ENCODE measurements at places on chromosomes 5 and 9.

DNA sequence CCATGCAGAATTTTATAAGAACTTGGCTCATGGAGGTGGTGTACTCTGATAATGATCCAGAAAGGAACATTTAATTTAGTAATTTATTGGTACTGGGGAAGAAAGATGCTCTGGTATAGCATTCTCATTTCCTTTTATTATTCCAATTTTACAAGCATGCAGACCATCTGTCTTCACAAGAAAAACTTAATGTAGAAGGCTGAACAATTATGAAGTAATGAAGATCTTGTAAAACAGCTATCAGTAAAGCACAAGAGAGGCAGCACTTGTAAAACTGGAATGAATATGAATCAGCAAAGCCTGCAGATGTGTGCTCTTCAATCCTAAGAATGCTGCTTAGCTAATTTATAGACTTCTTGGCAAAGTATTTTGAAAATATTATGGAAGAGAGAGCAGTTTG is 300.0 kb downstream of the YTHDC2 start:
- DNase-seq, result no peak

DNA sequence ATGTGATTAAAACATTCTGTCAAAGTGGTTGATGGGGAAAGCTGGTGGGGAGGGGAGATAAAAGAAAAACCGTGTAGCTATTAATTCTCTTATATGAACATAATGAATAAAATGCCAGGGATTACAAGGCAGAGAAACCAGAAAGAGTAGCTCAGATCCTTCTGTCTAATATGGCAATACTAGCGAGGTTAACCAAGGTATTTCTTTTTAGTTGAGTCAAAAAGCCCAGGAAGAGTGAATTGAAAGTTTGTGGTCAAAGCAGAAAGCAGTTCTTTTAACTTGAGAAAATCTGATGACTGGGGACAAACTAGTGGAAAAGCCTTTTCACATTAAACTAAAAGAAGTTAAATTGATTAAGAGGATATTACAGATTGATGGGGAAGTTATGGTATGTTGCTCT is 76.0 kb downstream of the ERBIN start:
- no peak for DNase-seq

DNA sequence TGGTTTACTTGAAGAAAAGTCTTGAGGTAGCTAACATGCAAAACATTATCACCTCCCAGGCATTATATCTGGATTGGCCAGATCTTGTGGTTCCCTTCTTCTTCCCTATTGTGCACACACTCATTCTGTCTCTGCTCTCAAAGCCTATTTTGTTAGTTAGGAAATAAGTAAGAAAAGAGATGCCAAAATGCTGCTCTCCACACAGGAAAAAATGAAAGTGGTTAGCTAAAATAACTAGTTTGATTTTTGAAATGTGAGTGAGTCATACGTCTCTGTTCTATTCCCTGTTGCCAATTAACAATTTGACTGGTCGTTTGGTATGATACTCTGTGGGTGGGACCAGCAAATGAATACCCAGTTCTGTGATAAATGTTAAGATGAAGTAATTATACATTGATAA is 28.1 kb downstream of the LMNB1 start:
- peak; percentile 41 for DNase-seq

- no peak for DNase-seq
Observed at GRCh38 chr9:137236238-137236935, 4.7 kb upstream of the TUBB4B start.

DNA sequence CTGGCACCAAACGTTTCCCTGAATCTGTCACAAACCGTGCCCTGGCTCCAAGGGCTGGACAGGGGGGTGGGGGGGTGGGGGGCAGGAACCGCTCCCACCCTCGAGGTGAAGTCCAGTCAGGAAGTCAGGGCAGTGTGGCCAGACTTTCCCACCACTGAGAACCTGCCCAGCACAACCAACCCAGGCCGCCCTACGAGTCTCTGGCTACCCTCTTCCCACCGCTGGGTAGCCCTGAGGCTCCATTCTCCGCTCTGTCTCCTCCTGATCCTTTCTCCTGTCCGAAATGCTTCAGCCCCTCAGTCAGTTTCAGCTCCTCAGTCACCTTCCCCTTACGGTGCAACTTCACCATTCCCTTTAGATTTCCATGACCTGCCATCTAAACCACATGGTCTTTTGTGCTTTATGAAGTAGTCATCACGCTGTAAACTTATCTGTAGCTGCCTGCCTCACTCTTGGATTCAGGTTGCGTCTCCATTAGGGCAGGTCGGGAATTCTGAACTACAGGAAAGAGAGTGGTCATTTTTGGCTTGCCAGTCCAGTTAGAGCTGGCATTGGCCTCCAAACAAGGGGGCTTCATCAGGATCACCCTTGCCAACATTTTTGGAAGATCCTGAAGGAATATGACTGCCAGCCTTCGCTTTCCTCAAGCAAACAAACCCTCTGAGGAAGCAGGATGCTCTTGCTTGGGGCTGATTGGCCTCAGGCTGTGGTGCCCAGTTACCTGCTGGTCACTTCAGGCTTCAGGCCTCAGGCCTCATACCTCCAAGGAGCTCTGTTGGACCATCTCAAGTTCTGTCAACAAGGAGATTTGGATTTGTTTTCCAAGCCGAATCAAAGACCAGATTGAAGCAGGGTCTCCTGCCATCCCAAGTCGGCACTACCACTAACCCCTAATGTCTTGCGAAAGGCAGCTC is 794 bp upstream of the DCAF12 start:
- no peak for DNase-seq

- no peak for DNase-seq
Observed at GRCh38 chr9:117480729-117481128, 65.9 kb upstream of the ASTN2 start.

DNA sequence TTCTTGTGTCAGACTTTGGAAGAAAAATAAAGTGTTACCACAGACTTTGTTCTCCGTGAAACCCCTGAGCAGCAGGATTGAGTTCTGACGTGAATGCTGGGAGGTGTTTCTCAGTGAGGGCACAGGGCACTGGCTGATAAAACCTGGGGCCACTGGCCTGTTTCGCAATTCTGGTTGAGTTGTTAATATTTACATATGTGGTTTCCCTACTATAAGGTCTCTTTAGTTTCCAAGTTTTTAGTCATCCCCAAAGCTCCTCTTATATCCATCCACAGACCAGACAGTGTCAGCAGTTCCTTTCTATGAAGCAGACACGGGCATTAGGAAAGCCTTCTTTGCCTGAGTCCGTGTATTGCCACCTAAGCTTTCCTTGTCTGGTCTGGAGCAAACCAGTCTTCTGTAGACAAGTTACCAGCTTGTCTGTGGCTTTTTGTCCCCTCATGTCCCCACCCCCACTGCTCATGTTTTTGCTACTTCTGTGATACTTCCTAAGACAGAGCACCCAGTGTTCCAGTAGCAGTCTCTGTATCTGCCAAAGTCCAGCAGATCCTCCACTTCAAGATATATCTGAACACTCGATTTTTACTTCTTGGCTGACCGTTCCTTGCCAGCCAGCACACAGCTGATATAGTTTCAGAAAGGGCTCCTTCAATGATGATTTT is 42.0 kb downstream of the ACO1 start:
- DNase-seq, result peak; percentile 46

GRCh38 chr9:113042884-113043657 is 13.5 kb downstream of the ZFP37 start:
- no peak for DNase-seq

- DNase-seq, result no peak
Observed at GRCh38 chr9:120438836-120439546, 141.0 kb downstream of the CDK5RAP2 start.

DNA sequence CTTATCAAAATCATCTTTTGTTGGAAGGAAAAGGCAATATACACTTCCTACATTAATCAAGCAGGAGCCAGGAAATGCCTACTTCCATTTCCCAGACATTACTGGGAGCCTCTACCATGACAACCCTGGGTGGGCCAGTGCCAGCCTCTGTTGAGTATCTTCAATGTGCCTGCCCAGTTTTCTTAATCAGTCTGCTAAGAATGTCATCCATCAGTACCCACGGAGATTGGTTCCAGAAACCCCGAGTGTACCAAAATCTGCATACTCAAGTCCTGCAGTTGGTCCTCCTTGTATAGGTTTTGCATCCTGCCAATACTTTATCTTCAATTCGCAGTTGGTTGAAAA is 82.4 kb downstream of the MARCHF3 start:
- no peak for DNase-seq

DNA sequence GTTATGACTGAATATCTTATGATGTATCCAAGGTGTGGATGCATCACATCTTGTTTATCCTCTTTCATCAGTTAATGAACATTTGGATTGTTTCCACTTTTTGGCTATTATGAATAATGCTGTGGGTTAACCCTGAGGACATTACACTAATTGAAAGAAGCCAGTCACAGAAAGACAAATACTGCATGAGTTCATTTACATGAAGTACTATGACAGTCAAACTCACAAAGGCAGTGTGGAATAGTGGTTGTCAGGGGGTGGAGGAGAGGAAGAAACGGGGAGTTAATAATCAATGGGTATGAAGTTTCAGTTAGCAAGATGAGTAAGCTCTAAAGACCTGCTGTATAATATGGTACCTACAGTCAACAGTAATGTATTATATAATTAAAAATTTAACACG is 409.4 kb upstream of the CTNND2 start:
- DNase-seq, result no peak

DNA sequence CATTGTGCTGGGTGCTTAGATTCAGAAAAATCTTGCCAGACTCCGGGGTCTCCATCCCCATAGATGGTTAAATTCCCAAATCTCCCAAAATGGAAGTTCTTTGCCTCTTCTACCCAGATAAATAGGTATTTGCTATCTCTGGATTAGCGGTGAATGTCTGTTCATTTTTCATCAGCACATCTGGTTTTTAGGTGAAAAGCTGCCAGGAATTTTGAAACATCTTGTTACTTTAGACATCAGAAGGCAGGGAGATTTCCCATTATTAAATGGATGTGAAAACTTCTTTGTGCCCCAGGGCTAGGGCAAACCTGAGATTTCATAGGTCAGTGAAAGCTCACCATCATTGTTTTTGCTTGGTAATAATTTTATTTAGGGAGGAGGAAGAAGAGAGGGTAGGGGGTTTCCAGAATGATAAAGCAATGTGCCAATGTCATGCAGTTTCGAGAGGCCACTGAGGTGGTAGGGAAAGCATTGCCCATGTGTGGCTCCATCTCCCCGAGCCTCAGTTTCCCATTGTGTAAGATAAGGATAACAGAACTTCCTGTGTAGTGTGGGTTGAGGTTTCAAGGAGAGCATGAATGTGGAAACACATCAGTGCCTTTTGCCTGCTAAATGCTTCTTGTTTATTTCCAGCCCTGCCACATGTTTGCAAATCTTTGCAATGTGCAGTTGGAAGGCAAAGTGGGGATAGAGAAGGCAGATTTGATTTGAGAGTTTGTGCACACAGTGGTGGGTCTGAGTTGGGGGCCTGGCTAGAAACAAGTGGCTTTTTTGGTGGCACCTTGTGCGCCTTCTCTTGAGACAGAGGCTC is 147.2 kb upstream of the KLF4 start:
- DNase-seq, result no peak

GRCh38 chr9:98916660-98917059 is 27.0 kb upstream of the COL15A1 start:
- DNase-seq, result no peak

DNA sequence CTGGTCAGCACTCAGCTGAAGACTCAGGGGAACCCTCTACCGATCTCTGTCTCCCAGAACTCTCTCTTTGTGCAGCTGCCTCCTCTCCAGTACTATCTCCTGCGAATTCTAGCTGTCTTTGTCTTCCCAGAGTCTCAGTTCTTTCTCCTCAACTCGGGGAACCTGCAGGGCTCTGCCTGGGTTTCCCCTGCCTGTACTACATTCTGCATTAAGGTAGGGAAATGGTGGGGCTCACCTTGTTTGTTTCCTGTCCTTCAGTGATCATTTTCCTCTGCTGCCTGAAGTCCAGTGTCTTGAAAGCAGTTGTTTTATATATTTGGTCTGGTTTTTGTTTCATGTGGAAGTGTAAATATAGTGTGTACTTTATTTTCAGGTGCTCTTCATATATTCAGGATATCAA is 43.1 kb upstream of the IGFBPL1 start:
- no peak for DNase-seq

DNA sequence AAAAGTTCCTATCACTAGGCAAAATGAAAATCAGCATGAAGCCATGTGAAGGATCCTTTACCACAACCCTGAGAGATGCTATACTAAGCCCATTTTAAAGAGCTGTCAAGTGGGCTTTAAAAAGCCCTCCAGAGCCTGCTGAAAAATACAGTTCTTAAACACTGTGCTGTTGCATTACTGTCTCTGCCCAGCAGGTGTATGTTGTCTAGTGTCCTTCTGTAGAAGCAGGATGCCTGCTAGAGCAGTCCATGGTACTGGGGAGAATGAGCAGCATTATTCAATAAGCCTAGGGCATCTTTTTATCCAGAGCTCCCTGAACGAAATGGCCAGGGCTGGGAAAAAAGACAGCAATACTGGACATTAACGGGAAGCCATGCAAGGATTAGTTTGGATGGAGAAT is 126.2 kb upstream of the PLCXD3 start:
- no peak for DNase-seq

GRCh38 chr5:1909346-1909985 is 26.7 kb upstream of the IRX4 start:
- DNase-seq, result no peak

GRCh38 chr5:56734091-56734694 is 81.2 kb upstream of the MAP3K1 start:
- DNase-seq, result no peak

DNA sequence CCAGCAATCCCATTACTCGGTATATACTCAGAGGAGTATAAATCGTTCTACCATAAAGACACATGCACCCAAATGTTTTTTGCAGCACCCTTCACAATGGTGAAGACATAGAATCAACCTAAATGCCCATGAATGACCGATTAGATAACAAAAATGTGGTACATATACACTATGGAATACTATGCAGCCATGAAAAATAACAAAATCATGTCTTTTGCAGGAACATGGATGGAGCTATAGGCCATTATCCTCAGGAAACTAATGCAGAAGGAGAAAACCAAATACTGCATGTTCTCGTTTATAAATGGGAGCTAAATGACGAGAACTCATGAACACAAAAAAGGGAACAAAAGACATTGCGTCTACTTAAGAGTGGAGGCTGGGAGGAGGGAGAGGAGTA is 114.5 kb downstream of the HTR4 start:
- no peak for DNase-seq

GRCh38 chr9:20693068-20693467 is 9.0 kb downstream of the FOCAD start:
- DNase-seq, result no peak

- DNase-seq, result no peak
Observed at GRCh38 chr5:103243665-103244064, 14.9 kb upstream of the MACIR start.

GRCh38 chr5:57858905-57859304 is 376.3 kb upstream of the ACTBL2 start:
- no peak for DNase-seq
